Activated CD4-positive, alpha-beta T cell treated with anti-CD3 and anti-CD28 coated beads, Interleukin-2, amount 10 ng/mL, durations not matched to agents 24 days and 14 days (primary cell): ENCODE measurements at places on chromosomes 11 and 22. TPM values are rescaled to one million over a fixed set of nuclear protein-coding genes. Genes with fewer than 3 reads are reported as not detected.

- H3K4me3 ChIP-seq, result no peak overlapping the region
- H3K36me3 ChIP-seq, result no peaks in the 10 kb centered on the region
- peaks cover 2% of the 10 kb centered on the region for H3K4me1 ChIP-seq
These were observed 53.1 kb downstream of the APOL3 start for GRCh38 chr22:36107436-36107835.

GRCh38 chr22:20291249-20291586, 23.1 kb upstream of the RTN4R start:
- no peak for DNase-seq
- H3K27ac ChIP-seq, result no peak overlapping the region
- H3K4me3 ChIP-seq, result no peak overlapping the region
- H3K4me1 ChIP-seq, result no peaks in the 10 kb centered on the region

- H3K36me3 ChIP-seq, result no peaks in the 10 kb centered on the region
- no peak overlapping the region for H3K27ac ChIP-seq
- no peak for DNase-seq
- H3K4me1 ChIP-seq, result no peaks in the 10 kb centered on the region
- H3K4me3 ChIP-seq, result no peak overlapping the region
These were observed 43.9 kb downstream of the ELFN2 start for GRCh38 chr22:37383341-37383740.

SOX6 gene
- not detected in 2 replicates for total RNA-seq

GRCh38 chr11:1878137-1879031, 13.3 kb downstream of the PRR33 start:
- H3K4me1 ChIP-seq, result peaks cover 7% of the 10 kb centered on the region
- H3K36me3 ChIP-seq, result peaks cover 2% of the 10 kb centered on the region
- no peak for DNase-seq
- no peak overlapping the region for H3K27ac ChIP-seq
- no peaks in the 10 kb centered on the region for H3K27me3 ChIP-seq
- H3K4me3 ChIP-seq, result no peak overlapping the region

SGSM1 gene
- total RNA-seq, result 0.14 and 0.19 TPM in 2 replicates

DNA sequence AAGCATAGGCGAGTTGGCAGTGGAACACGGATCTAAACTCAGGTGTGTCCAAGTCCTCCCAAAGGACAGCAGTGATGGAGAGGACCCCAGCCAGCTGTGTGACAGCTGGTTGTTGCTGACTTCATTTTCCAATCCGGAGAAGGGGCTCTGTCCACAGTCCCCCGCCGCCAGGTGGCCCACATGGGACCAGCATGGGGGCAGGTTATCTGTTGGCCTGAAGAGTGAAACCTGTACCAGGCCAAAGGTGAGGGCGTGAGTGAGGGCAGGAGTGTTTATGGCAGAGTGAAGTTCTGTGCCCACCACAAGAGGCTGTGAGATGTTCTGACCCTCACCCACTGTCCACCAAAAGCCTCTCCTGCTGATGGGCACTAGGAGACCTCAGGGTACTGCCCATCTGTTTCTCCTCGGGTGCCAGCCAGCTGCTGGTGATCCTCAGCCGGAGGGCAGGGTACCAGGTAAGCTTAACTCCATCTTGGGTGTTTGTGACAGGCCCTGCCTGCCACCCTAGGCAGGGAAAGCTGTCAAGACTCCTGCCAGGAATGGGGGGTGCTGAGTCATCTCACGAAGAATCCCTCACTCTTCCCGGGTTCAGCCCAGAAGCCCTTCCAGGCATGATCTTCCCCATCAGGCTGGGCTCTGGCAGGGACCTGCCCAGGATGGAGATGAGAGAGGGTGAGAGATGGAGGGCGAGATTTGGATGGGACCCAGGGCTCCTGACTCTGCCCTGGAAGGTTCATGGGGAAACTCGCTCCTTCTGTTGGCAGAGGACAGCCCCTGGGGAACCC, 15.5 kb upstream of the TAB1 start:
- no peak overlapping the region for H3K4me3 ChIP-seq
- no peaks in the 10 kb centered on the region for H3K36me3 ChIP-seq
- H3K27me3 ChIP-seq, result no peaks in the 10 kb centered on the region
- DNase-seq, result no peak
- H3K4me1 ChIP-seq, result peaks cover 13% of the 10 kb centered on the region

GRCh38 chr11:1422981-1423380, 33.2 kb downstream of the BRSK2 start:
- no peak overlapping the region for H3K27ac ChIP-seq
- no peak for DNase-seq
- H3K4me3 ChIP-seq, result no peak overlapping the region
- no peaks in the 10 kb centered on the region for H3K36me3 ChIP-seq
- H3K4me1 ChIP-seq, result no peaks in the 10 kb centered on the region
- no peaks in the 10 kb centered on the region for H3K27me3 ChIP-seq

GRCh38 chr11:27239305-27239942, 123.6 kb downstream of the CCDC34 start:
- no peak overlapping the region for H3K27ac ChIP-seq
- H3K27me3 ChIP-seq, result peaks cover 2% of the 10 kb centered on the region
- H3K36me3 ChIP-seq, result no peaks in the 10 kb centered on the region
- no peak for DNase-seq
- H3K4me3 ChIP-seq, result no peak overlapping the region

DNA sequence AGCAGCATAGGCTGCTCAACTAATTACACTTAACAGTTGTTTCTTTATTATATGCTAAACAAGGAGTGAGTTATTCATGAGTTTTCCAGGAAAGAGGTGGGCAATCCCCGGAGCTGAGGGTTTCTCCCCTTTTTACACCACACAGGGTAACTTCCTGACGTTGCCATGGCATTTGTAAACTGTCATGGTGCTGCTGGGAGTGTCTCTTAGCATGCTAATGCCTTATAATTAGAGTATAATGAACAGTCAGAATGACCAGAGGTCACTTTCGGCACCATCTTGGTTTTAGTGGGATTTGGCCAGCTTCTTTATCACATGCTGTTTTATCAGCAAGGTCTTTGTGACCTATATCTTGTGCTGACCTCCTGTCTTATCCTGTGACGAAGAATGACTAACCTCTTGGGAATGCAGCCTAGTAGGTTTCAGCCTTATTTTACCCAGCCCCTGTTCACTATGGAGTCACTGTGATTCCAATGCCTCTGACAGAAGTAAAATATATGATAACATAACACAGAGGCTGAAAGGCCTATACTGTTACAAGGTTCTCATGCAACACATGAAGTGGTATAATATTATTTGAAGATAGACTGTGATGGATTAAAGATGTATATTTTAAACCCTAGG, 41.3 kb upstream of the RDX start:
- H3K4me3 ChIP-seq, result no peak overlapping the region
- peak overlapping the region; percentile 52 for H3K27ac ChIP-seq
- peaks cover 26% of the 10 kb centered on the region for H3K36me3 ChIP-seq

MUC5B gene
- total RNA-seq, result not detected in 2 replicates

ZBTB16 gene
- total RNA-seq, result 2.5 and 3.8 TPM in 2 replicates

DNA sequence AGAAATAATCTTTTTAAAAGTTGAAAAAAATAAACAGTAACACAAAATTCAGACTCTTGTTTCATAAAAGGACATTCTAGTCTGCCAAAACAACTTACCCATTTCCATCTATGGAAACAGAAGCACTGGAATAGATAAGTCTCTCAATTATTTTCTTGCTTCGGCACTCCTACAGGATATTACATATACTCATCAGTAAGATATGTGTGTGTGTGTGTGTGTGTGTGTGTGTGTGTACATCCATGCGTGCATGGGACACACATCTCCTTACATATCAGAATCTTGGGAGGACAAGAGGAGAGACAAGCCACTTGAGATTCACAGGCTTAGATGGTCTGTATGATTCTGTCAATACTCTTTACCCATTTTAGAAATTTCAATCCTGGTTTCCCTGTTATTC, 144.6 kb downstream of the ATG16L2 start:
- H3K27me3 ChIP-seq, result no peaks in the 10 kb centered on the region
- no peak overlapping the region for H3K4me3 ChIP-seq
- peaks cover 2% of the 10 kb centered on the region for H3K4me1 ChIP-seq
- peaks cover 16% of the 10 kb centered on the region for H3K36me3 ChIP-seq
- no peak for DNase-seq

DNA sequence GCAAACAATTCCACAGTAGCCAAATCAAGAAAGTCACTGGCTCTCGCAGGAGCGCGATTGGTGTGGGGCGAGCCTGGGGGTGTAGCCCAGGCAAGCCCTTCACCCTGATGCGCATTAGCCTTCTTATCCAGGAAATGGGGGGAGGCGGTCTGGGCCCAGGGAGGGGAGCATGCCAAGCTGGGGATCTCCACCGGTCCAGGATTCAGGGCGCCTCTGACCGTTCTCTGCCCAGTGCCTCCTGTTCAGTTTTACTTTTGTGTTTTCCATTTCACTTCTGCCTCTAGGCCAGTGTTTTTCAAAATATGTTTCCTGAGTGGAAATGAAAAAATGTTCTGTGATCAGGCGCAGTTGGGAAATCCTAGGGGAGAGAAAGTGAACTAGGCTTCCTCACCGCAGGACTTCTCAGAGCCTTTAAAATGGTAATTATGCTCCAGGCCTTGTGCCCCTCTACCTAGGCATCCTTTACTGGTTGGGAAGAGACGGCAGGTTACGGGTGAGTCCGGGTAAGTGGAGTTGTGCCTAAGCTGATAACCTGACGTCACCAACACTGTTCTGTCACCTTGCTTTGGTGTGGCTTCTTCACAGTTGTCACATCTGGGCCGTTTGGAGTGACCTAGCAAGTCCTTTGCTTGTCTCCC, 18.4 kb downstream of the LRP5 start:
- H3K4me3 ChIP-seq, result peak overlapping the region; percentile 69
- H3K36me3 ChIP-seq, result peaks cover 2% of the 10 kb centered on the region
- no peaks in the 10 kb centered on the region for H3K27me3 ChIP-seq
- H3K4me1 ChIP-seq, result peaks cover 53% of the 10 kb centered on the region
- no peak overlapping the region for H3K27ac ChIP-seq

SMIM35 gene
- 0.14 and 0.28 TPM in 2 replicates for total RNA-seq

ALX4 gene
- not detected in 2 replicates for total RNA-seq

DNA sequence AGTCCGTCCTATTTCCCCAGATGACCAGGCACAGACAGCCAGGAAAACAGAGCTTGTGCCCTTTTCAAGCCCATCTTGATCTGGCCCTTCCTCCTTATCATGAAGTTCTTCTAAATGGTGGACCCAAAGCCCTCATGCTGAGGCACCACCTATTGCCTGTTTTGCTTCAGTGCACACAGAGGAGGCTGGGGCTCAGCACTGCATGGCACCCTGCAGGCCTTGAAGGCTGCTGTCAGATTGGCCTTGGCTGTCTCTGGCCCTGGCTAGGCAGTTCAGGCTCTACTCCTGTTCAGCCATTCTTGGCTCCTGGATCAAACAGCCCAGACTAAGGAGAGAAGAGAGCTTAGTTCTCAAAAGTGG, 49.2 kb downstream of the OTOG start:
- no peak for DNase-seq
- H3K4me3 ChIP-seq, result no peak overlapping the region
- H3K27ac ChIP-seq, result no peak overlapping the region
- peaks cover 6% of the 10 kb centered on the region for H3K4me1 ChIP-seq
- no peaks in the 10 kb centered on the region for H3K27me3 ChIP-seq
- no peaks in the 10 kb centered on the region for H3K36me3 ChIP-seq

- H3K27ac ChIP-seq, result no peak overlapping the region
- H3K4me3 ChIP-seq, result no peak overlapping the region
- peaks cover 3% of the 10 kb centered on the region for H3K27me3 ChIP-seq
- DNase-seq, result no peak
- H3K4me1 ChIP-seq, result no peaks in the 10 kb centered on the region
These were observed 16.2 kb upstream of the LDLRAD3 start for GRCh38 chr11:35927682-35928081.

- H3K4me1 ChIP-seq, result peaks cover 2% of the 10 kb centered on the region
- DNase-seq, result no peak
- peaks cover 2% of the 10 kb centered on the region for H3K27me3 ChIP-seq
- no peak overlapping the region for H3K4me3 ChIP-seq
These were observed 44.0 kb downstream of the RPUSD4 start for GRCh38 chr11:126167488-126167887.

HBD gene
- total RNA-seq, result not detected in 2 replicates

FLRT1 gene
- not detected in 2 replicates for total RNA-seq

CCDC15 gene
- total RNA-seq, result 4.1 and 4.5 TPM in 2 replicates

- peaks cover 18% of the 10 kb centered on the region for H3K36me3 ChIP-seq
- peak overlapping the region; percentile 94 for H3K27ac ChIP-seq
- no peaks in the 10 kb centered on the region for H3K27me3 ChIP-seq
- H3K4me3 ChIP-seq, result peak overlapping the region; percentile 60
- H3K4me1 ChIP-seq, result peaks cover 61% of the 10 kb centered on the region
These were observed 3.5 kb downstream of the MYO18B start for GRCh38 chr22:25745341-25746011.

GRCh38 chr11:34243600-34244464, 114.0 kb downstream of the ABTB2 start:
- no peaks in the 10 kb centered on the region for H3K36me3 ChIP-seq
- H3K4me3 ChIP-seq, result peak overlapping the region; percentile 62
- DNase-seq, result peak; percentile 82
- no peaks in the 10 kb centered on the region for H3K27me3 ChIP-seq
